Effector CD8-positive, alpha-beta T cell (primary cell): ENCODE measurements at places on chromosomes 2 and 18.

- DNase-seq, result no peak
These were observed 185.0 kb upstream of the TMEFF2 start for GRCh38 chr2:192379736-192380135.

DNA sequence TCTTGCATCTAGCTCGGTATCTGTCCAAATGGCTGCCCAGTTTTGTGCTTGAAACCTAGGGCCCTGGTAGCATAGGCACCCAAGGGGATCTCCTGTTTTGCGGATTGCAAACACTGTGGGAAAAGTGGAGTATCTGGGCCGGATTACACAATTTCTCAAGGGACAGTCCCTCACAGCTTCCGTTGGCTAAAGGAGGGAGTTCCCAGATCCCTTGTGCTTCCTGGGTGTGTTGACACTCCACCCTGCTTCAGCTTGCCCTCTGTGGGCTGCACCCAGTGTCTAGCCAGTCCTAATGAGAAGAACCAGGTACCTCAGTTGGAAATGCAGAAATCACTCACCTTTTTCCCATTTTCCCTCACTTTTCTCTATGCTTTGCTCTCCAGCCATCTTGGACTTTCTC is 35.5 kb downstream of the RPRM start:
- no peak for DNase-seq

GRCh38 chr18:23584019-23584983 is 2.0 kb downstream of the NPC1 start:
- DNase-seq, result no peak

- DNase-seq, result no peak
These were observed 684.0 kb downstream of the DSC3 start for GRCh38 chr18:30358555-30358954.

GRCh38 chr2:238791354-238791753 is 56.5 kb upstream of the TWIST2 start:
- no peak for DNase-seq

- DNase-seq, result no peak
These were observed 422.5 kb downstream of the LPIN1 start for GRCh38 chr2:12168791-12169388.

DNA sequence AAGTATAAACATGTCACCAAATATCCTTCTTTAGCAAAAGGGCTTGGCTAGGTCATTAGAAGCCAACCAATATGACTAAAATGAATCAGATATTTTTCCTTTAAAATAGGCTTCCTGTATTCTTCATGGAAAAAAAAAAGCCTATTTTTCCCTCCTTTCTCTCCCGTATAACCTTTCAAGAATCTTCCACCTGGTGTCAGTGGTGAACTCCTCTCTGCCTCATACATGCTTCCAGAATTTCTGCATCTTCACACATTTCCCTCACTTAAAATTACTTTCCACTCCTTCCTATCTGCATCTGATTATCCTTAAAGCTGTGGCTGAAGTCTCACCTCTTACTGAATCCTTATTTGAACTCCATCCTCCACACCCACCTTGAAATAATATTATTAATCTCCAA is 116.9 kb upstream of the FANCL start:
- no peak for DNase-seq

DNA sequence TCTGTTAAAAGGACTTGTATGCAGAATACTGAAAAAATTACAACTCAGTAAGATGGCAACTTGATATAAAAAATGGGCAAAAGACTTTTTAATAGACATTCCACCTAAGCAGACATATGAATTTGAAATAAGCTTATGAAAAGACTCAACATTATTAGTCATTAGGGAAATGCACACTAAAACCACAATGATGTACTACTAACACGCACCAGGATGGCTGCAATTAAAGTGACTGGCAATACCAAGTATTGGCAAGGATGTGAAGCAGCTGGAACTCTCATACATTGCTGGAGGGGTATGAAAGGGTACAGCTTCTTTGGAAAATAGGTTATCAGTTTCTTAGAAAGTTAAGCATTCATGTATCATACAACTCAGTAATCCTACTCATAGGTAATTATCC is 3.2 kb upstream of the ENOSF1 start:
- no peak for DNase-seq

GRCh38 chr2:74142340-74142739 is 5.4 kb downstream of the BOLA3 start:
- no peak for DNase-seq

- DNase-seq, result no peak
These were observed 154.1 kb downstream of the SOCS6 start for GRCh38 chr18:70442933-70443332.

- DNase-seq, result no peak
These were observed 46.4 kb upstream of the STK39 start for GRCh38 chr2:168293766-168294165.

- DNase-seq, result no peak
These were observed 133.9 kb upstream of the KLHL14 start for GRCh38 chr18:32906506-32907310.

GRCh38 chr2:120360307-120360855 is 14.4 kb downstream of the INHBB start:
- no peak for DNase-seq

- no peak for DNase-seq
These were observed 95.5 kb upstream of the LRATD1 start for GRCh38 chr2:14536976-14537375.

GRCh38 chr2:217793566-217794132 is 209.1 kb downstream of the TNS1 start:
- no peak for DNase-seq

GRCh38 chr2:30679426-30680088 is 127.7 kb downstream of the CAPN13 start:
- DNase-seq, result no peak

DNA sequence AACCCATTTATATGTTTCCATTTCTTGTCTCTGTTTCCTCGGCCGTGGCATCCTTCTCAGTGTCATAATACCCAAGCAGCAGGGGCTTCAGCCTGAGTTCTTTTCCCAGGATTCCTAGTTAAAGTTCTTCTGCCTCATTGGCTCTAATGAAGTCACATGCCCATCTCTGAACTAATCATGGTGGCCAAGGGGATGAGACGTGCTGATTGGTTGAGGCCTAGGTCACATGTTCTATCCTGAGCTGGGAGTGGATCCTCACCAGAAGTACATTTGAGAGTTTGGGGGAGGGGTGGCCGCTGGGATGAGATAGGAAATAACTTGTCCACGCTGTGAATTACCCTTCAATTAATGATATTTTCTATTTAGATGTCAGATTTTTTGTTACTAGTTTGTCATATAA is 3.8 kb upstream of the UGT1A5 start:
- no peak for DNase-seq

DNA sequence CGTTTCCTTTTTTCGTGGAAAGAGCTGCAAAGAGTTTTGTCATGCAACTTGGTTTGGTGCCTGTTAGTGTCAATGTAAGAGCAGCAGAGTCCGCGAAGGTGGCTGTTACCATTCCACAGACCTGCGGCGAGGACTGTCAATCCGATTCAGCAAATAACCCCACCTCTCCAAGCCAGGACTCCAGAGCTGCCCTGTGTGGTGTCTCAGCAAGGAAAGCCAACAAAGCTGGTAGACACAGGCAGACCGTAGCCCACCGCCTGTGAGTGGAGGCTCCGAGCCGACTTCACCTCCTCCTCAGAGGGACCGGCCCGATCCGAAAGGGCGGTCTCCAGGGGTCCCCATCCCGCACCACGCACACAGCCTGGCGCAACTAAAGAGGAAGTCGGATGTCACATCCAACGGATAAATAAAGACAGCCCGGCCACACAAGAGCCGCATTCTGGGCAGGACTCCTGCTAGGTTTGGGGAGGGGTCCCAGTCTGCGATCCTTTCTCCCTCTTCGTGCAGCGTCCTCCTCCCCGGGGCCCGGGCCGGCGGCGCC is 819 bp downstream of the ANKRD44 start:
- peak; percentile 44 for DNase-seq

DNA sequence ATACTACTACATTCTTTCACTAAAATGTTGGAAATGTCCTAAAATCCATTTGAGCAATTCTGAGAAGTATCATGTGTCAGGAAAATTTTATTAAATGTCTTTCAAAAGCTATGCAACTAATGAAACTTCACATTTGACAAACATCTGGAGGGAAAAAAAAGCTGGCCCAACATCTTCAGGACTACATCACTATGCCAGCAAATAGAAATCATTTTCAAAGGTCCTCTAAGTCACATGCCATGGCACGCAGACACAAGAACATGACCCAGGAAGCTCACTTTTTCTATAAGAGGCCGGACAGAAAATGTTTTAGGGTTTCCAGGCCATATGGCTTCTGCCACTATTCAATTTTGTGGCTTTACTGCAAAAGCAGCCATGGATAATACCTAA is 11.6 kb downstream of the KANSL3 start:
- DNase-seq, result no peak

- no peak for DNase-seq
These were observed 99.9 kb upstream of the MYO3B start for GRCh38 chr2:170077830-170078569.

DNA sequence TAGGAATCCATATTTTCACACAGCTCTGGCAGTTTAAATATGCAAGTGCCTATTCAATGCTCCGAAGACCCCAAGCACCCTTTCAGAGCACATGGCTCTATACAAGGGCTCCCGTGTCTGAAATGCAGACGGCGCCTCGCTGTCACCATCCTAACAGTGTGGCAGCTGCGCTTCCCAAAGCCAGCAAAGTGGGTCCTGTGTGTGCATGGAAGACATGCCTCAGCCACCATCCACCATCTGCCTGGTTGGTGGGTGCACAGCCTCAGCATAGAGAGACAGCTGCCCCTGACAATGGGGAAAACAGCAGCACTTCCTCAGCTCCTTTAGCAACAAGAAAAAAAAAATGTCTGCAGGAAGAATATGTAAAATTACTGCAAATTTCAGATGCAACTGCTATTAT is 218.1 kb downstream of the SP3 start:
- DNase-seq, result no peak

GRCh38 chr2:147631294-147631693 is 213.5 kb upstream of the ACVR2A start:
- DNase-seq, result no peak

GRCh38 chr2:189024901-189025618 is 50.9 kb downstream of the COL3A1 start:
- DNase-seq, result no peak

DNA sequence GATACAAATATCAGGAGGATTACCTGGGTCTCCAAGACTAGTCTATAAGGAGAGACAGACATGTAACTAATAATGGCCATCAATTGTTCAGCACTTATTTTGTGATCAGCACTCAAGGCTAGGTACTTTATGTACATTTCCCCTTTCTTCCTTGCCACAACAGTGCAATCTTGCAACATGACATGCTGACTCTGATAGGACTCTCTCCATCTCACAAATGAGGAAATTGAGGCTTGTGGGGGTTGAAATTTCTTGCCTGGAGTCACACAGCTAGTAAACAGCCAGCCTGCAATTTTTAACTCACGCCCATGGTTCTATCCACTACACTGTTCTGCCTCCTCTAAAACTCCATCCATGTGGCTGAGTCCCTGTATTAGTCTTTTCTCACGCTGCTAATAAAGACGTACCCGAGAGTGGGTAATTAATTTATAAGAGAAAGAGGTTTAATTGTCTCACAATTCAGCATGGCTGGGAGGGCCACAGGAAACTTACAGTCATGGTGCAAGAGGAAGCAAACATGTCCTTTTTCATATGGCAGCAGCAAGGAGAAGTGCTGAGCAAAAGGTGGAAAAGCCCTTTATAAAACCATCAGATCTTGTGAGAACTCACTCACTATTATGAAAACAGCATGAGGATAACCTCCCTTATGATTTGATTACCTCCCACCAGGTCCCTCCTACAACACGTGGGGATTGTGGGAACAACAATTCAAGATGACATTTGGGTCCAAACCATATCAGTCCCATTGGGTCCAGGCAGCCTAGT is 302.4 kb downstream of the PLCL1 start:
- no peak for DNase-seq

GRCh38 chr18:2395427-2396161 is 175.7 kb downstream of the METTL4 start:
- DNase-seq, result no peak

DNA sequence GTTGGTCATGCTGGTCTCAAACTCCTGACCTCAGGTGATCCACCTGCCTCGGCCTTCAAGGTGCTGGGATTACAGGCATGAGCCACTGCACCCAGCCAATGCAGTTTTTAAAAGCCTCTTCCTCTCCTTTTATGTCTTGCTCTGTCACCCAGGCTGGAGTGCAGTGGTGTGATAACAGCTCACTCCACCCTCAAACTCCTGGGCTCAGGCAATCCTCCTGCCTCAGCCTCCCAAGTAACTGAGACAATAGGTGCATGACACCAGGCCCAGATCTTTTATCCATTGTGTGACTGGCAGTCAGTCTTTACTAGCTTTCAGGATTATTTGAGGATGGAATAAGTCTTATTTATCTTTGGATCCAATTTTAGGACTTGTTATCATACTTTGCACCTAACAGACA is 13.2 kb downstream of the KCTD18 start:
- no peak for DNase-seq

GRCh38 chr2:67871686-67872412 is 191.0 kb downstream of the C1D start:
- no peak for DNase-seq

DNA sequence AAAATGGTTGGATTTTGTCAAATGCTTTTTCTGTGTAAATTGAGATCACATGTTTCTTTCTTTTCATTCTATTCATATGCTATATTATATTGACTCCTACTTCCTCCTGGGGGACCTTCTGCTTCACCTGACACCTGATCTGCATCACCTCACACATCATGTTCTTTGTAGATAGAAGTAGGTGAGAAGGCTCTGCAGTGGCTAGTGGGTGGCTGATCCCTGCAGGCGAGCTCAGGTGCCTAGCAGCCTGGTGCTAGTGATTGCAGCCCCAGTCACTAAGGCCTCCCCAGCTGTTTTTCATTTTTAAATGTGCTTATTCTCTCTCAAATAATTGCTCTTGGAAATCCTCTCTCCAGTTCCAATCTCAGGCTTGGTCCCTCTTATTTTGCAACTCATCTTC is 33.6 kb downstream of the MC4R start:
- DNase-seq, result no peak

- no peak for DNase-seq
These were observed 6.1 kb downstream of the FBXO11 start for GRCh38 chr2:47899915-47900816.

DNA sequence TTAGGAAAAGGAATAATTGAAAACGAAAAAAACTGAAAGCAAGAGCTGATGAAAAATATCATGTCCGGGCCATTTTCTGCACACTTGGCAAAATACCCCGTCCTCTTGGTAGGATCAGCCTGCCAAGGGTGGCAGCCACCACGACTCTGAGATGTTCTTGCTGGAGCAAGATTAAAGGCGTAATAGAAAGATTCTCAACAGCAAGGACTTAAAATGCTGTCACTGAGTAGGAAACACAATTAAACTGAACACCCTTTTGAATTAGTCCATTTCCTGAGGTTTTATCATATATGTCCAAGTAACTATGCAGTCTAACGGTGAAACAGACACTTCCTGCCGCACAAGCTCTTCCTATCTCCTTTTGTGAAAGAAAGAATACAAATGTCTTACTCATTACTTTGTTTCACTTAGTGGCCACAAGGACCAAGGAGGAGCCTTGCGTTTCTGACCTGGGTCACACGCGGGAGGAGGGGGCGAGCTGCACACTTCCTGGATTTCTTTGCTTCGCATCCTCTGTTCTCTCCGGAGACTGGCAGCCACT is 222.7 kb downstream of the PIEZO2 start:
- no peak for DNase-seq

GRCh38 chr2:173708806-173709205 is 256.4 kb downstream of the SP3 start:
- no peak for DNase-seq
